ENCODE measurements at places on chromosomes 11 and 22. TPM values are rescaled to one million over a fixed set of nuclear protein-coding genes. Genes with fewer than 3 reads are reported as not detected.

The SLC35E4 gene
- 4.2 TPM for polyA plus RNA-seq

The YPEL4 gene
- polyA plus RNA-seq = 0.05 TPM

DNA sequence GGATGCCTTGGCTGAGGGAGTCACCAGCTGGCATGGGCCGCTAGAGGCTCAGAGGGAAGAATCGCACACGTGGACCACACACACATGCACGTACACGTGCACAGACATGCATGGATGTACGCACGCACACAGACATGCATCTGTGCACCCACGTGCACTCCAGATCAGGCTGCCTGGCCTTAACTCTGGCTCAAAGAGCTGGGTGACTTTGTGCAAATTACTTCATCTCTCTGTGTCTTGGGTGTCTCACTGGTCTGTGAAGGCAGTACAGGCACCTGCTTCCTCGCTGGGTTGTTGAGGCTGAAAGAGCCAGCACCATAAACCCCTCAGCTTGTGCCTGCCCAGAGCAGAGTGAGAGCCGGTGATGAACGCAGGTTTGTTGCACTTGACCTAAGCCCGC, 28.7 kb downstream of the TMPRSS6 start:
- no peak for DNase-seq

The SLC22A6 gene
- polyA plus RNA-seq = not detected

- no peak for DNase-seq
These were observed 10.5 kb downstream of the MIF start for GRCh38 chr22:23904573-23905254.

The DDB1 gene
- polyA plus RNA-seq = 225 TPM

All from mammary epithelial cell (primary cell).